ENCODE measurements at places on chromosomes 13 and 19. TPM values are rescaled to one million over a fixed set of nuclear protein-coding genes. Genes with fewer than 3 reads are reported as not detected.

The LGALS14 gene
- total RNA-seq: not detected

The MAP4K1 gene
- not detected for total RNA-seq

The CEP89 gene
- 14.2 TPM for total RNA-seq

The ZNF729 gene
- not detected for total RNA-seq

The ZNF30 gene
- 2.7 TPM for total RNA-seq

The ZNF570 gene
- 8.8 TPM for total RNA-seq

The C19orf38 gene
- total RNA-seq: 0.71 TPM

The CLN5 gene
- 39.2 TPM for total RNA-seq

The MYCBP2 gene
- total RNA-seq: 68.4 TPM

The EFNA2 gene
- total RNA-seq: not detected

The PLK5 gene
- total RNA-seq: not detected

The TNFSF9 gene
- 4.1 TPM for total RNA-seq

The PNMA8B gene
- total RNA-seq: under 0.01 TPM

The ZNF471 gene
- total RNA-seq: 1.7 TPM

The ICAM5 gene
- total RNA-seq: 6.4 TPM

The DNAJC15 gene
- total RNA-seq: 10.6 TPM

The RFPL4AL1 gene
- not detected for total RNA-seq

The FAM124A gene
- total RNA-seq: not detected

The TMEM38A gene
- total RNA-seq: 22.5 TPM

The SIGLEC8 gene
- not detected for total RNA-seq

The SAE1 gene
- 75.3 TPM for total RNA-seq

The THSD1 gene
- total RNA-seq: 24.2 TPM

The LGALS4 gene
- total RNA-seq: 0.14 TPM

The AP1M2 gene
- total RNA-seq: 115 TPM

The RNF17 gene
- under 0.01 TPM for total RNA-seq

The HAUS8 gene
- 2.0 TPM for total RNA-seq

The KL gene
- not detected for total RNA-seq

The AKT1S1 gene
- total RNA-seq: 7.9 TPM

The MEGF8 gene
- 14.7 TPM for total RNA-seq

The IRGC gene
- total RNA-seq: not detected

The ZNF154 gene
- total RNA-seq: 4.7 TPM

Measured in nasal cavity respiratory epithelium epithelial cell of viscerocranial mucosa (primary cell).